ENCODE measurements at places on chromosomes 11 and 22. TPM values are rescaled to one million over a fixed set of nuclear protein-coding genes. Genes with fewer than 3 reads are reported as not detected.

GRCh38 chr11:957212-957920 is 31.7 kb downstream of the AP2A2 start:
- no peak for DNase-seq

DNA sequence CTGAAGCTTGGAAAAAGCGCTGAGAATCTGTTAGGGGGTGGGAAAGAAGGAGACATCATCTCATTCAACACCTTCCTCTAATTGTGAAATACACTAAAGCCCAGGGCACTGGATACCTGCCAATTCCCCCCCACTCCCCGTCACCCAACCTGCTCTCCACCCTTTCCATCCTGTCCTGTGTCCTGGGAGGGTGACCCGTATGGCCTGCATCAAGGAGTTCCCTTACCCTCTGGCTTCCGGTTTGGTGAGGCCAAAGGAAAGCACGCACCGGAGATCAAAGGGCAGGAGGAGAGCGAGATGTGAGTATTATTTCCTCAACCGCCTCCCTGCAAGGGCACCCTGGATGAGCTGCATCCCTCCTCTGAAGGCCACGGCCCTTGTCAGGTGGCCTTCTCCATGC is 65.0 kb upstream of the PTPRJ start:
- no peak for DNase-seq

The TYR gene
- total RNA-seq: not detected

DNA sequence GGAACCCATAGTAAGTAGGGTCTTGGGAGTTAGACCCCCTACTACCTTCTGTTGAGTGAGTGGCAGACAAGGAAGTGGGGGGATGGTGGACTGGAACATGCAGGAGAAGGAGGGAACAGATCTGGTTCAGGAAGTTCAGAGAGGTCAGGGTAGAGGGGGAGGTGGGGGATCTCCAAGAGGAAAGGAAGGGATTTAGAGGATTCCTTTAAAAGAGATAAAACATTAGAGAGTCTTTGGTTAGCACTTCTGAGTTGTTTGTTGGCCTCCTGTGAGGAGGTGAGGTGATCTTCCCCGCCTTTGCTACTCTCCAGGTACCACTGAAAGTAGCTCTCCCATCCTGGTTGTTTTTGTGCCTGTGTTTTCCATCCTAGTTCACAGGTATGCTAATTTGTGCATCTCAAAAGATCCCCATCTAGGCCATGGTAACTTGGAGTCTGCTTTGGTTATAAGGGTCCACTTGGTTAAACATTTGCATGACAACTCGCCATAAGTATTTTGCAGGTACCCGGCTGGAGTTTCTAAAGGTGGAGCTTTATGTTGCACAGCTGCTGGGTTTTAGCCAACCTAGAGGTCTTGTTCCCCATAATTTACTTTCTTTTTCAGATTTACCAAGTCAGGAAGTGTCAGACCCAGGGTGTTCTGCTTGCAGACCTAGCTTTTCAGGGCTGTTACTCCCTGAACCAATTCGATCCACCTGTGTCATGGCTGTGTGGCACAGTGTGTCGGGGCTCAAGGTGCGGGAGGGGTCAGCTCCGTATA is 79.3 kb upstream of the SORL1 start:
- DNase-seq: no peak

The TBC1D22A gene
- 43.8 TPM for total RNA-seq

The HPX gene
- 0.47 TPM for total RNA-seq

DNA sequence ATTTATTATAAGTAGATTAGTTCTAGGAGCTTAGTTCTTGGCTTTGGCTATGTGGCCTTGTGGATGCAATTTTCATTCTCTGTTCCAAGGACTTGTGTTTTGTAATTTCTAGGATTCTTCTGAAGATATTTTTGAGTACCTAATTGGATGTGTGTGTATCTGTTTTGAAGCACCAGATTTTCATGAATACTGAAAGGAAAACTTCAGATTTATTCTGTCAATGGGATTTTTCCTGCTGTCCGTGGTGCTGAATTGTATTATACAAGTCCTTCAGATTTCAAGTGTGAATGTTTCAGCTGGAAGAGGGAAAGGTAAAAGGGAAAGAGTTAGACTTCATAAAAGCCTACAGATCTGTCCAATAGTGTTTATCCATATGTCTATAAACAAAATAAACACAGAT is 18.2 kb upstream of the SYN3 start:
- no peak for DNase-seq

DNA sequence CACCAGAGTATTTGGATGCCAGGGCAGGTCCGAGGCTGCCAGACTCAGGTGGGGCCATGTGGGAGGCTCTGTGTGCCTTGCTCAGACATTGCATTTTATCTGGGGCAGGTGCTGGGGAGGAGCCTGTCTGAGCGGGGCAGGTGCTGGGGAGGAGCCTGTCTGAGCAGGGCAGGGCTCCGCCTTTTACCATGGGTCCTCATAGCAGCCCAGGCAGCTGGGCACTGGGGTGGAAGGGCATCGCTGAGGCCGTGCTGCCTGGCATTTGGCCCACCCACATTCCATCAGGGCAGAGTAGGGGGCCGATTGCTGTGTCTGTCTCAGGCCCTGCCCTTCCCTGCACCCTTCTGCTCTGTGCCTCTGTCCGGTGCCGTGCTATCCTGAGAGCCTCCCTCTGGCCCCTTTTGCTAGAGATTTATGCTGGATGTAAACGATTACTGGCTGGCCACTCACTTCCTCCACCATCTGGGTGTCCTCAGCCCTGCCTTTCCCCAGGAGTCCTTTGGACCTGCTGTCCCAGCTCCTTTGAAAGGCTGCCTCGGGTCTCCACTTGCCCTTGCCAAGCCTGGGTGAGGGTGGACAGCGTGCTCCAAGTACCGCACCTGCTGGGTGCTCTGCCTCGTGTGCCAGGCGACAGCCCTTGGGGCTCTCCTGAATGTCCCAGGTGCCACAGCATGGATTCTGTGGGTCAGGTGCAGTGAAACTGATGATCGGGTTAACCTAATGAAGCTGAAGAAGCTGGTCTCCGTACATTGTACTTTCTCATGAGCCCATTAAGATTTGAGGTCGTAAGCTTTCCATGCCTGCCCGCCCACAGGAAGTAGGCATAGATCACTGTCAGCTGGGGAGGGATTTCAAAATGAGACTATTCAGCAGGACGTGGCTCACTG is 281.6 kb downstream of the TBC1D22A start:
- DNase-seq: no peak

The HOATZ gene
- not detected for total RNA-seq

DNA sequence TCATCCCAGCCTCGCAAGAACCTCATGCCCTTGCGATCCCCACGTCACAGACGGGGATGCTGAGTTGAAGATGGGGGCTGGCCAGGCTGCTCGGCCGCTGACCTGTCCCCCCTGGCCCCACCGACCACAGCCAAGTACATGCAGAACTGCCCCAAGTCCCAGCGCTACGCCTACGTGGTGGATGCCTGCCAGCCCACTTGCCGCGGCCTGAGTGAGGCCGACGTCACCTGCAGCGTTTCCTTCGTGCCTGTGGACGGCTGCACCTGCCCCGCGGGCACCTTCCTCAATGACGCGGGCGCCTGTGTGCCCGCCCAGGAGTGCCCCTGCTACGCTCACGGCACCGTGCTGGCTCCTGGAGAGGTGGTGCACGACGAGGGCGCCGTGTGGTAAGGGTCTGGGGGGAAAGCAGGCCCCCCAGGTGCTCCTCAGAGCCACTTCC is 10.0 kb downstream of the MUC5B start:
- no peak for DNase-seq

- no peak for DNase-seq
Measured at GRCh38 chr11:48036011-48036410, 55.7 kb downstream of the PTPRJ start.

GRCh38 chr11:125934473-125934872 is 11.4 kb upstream of the VSIG10L2 start:
- DNase-seq: no peak

DNA sequence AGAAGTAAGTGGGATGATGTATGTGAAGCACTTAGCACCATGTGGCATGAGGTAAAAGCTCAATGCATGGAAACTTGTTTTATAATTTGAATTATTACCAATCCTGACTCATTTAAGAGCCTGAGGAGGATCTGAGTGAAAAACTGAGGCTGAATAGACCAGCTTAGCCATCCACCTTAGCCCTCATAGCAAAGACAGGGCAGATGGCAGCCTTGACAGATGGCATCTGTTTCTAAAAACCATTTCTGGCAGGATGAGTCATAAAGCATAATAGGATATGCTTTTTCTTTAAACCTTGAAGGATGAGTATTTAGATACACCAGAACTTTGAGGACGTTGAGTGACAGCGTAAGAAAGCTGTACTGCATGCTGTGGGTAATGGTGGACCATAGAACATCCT is 61.0 kb upstream of the NAV2 start:
- DNase-seq: no peak

The TSKU gene
- total RNA-seq: not detected

DNA sequence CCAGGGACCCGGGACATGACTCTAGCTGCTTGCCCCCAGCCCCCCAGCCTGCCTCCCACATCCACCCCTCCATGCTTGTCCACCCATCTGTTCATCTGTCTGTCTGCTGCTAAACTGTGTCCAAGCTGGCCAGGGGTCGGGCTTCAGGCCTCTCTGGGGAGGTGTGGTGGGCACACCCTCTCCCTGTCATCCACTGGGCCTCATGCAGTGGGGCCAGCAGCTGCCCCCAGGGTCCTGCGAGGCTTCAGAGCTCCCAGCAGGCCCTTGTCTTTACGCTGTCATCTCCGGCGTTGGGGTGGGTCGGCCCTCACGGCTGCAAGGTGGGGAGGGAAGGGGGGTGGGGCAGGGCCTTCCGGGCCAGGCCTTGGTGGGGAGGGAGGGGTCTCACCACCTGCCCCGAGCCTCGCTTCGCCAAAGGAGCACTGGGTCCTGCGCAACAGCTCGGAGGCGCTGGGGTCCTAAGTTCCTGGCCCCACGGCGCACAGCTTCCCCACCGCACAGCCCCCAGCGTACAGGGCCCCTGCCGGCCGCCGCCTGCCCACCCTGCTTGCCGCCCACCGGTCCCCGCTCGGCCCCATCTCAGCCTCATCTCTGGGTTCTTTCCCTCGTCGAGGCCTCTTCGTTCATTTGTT is 26.7 kb downstream of the MOB2 start:
- no peak for DNase-seq

The LRRC32 gene
- total RNA-seq: 11.5 TPM

DNA sequence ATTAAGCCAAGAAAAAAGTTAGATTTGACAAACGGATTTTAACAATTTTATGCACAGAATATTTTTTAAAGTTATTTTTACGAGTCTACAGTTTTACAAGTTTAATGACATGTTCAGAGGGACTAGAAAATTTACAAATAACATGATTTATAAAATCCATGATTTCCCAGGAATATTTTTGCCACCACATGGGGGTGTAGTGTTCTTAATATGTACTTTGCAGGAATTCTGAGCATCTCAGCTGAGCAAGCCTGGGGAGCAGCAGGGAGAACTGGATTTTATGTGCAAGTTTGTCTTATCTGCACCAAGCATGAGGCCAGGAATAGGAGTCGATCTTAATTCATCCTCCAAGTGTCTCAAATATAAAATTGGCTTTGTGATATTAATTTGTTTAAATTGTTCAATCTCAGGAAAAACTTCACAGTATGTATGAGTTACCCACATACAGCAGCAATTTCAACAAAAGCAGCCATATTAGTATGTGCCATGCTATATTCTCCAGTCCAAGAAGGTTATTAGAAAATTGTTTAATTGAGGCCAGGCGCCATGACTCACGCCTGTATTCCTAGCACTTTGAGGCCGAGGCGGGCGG is 826.3 kb downstream of the DLG2 start:
- DNase-seq: no peak

The FOLH1 gene
- total RNA-seq: not detected

- no peak for DNase-seq
Measured at GRCh38 chr11:63507511-63507910, 1.6 kb downstream of the LGALS12 start.

- no peak for DNase-seq
Measured at GRCh38 chr11:15568440-15568839, 453.7 kb downstream of the INSC start.

DNA sequence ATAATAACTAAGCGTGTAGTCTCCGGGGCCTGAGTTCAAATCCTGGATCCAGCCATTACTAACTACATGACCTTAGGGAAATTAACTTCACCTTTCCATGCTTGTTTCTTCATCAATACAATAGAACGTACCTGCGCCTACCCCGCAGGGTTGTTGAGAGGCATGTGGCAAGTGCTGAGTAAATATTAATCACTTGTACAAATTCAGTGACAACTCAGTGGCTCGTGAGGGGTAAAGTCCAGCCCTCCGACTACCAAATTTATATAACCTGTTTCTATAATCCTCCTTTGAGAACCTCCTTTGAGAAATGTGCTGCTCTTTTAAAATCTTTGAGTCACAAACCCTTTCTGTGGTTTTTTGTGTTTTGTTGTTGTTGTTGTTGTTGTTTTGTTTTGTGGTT is 49.8 kb downstream of the FEZ1 start:
- no peak for DNase-seq

GRCh38 chr11:7559398-7560283 is 45.8 kb downstream of the PPFIBP2 start:
- no peak for DNase-seq

DNA sequence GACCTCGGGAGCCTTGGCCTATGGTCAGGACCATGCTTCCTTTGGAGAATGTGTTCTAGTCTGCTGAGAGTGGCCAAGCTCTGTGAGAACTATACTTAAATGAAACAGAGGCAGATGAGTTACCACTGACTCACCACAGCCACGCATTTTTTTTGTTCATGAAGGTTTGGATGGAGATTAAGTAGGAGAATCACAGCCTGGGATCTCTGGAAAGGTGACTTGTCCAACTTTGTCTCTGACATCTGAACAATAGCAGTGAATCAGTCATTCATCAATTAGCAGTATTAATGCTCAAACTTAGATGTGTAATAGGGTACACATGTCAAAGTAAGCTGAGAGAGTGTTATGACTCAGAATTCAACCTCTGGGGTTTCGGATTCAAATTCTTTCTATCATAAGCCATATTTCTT is 100.7 kb upstream of the ANO3 start:
- no peak for DNase-seq

Measured in T-helper 17 cell (primary cell).